ENCODE measurements at places on chromosomes 6 and 20. TPM values are rescaled to one million over a fixed set of nuclear protein-coding genes. Genes with fewer than 3 reads are reported as not detected.
A peak's percentile ranks its signal among the peaks of the same experiment; 100 is the strongest.

GRCh38 chr6:129130959-129131681 is 248.2 kb downstream of the LAMA2 start:
- no peak for DNase-seq

GRCh38 chr6:1667012-1667804 is 57.5 kb downstream of the FOXC1 start:
- no peak for DNase-seq

Gene NR2E1
- not detected for total RNA-seq

- no peak for DNase-seq
These were observed 215.5 kb downstream of the ADGB start for GRCh38 chr6:146814148-146814750.

Gene B4GALT5
- 35.2 TPM for total RNA-seq

- peak; percentile 96 for DNase-seq
These were observed 130.6 kb downstream of the BCAS1 start for GRCh38 chr20:53939572-53940359.

Gene TTK
- total RNA-seq, result 0.88 TPM

All from posterior vena cava (tissue), 2 donors.